Mesothelial cell of epicardium (in vitro differentiated cells): ENCODE measurements at places on chromosomes 16 and 17.
A peak's percentile ranks its signal among the peaks of the same experiment; 100 is the strongest.

DNA sequence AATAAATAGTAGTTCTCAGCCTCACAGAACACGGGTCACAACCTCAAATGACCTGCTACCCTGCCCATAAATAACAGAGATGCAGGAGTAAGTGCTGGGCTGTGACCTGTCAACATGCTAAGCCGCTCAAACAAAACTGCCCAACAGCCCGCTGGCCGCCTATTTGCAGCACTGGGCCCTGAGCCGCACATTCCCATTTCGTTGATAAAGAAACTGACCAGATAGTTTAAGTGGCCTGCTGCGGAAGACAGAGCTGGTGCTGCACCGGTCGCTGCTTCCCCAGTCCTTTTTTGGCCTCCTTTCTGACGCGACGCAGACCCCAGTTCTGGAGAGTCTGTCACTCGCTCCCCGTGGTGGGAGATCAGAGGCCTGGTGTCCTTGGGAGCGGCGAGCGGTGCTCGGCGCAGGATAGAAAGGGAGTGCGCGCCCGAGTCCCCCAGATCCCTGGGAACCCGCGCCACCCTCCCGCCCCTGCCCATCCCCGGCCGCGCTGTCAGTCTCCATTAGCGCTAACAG, 349 bp upstream of the SLC6A2 start:
- peaks cover 52% of the 10 kb centered on the region for H3K27me3 ChIP-seq
- no peak overlapping the region for H3K4me3 ChIP-seq
- no peak for DNase-seq
- H3K27ac ChIP-seq, result no peak overlapping the region

GRCh38 chr17:60766778-60767190, 89.1 kb downstream of the BCAS3 start:
- H3K27me3 ChIP-seq, result no peaks in the 10 kb centered on the region
- no peak overlapping the region for H3K27ac ChIP-seq
- no peak for DNase-seq
- H3K36me3 ChIP-seq, result peaks cover 27% of the 10 kb centered on the region
- H3K4me3 ChIP-seq, result no peak overlapping the region
- no peaks in the 10 kb centered on the region for H3K4me1 ChIP-seq

GRCh38 chr16:2910441-2910969, 1.2 kb upstream of the FLYWCH1 start:
- peaks cover 4% of the 10 kb centered on the region for H3K36me3 ChIP-seq
- no peak overlapping the region for H3K27ac ChIP-seq
- H3K4me3 ChIP-seq, result peak overlapping the region; percentile 77
- no peaks in the 10 kb centered on the region for H3K27me3 ChIP-seq

DNA sequence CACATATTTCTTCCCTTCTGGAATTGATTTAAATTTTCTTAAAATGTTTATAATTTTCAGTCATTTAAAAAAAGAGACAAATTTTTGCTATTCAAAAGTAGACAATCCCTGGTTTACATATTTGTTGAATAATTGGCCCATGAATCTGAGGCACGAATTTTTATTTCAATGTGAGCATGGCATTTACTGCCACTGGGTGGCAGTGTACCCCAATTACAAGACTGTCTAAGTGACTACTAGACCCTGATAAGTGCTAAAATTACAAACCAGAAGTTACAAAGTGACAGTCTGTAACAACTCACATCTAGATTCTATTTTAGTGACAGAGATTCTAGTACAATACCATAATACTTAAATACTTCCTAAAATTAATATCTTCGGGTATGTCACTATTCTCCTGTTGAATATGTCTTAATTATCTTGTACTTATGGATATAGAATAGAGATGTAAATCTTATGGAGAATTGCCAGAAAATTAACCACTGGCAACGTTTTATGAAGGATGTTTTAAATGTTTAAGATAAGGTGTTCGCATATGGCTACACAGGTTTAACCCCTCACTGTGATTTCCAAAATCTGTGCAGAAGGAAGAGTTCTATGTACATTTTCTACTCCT, 235.8 kb downstream of the MAP2K4 start:
- no peak overlapping the region for H3K4me3 ChIP-seq
- peak; percentile 43 for DNase-seq
- no peak overlapping the region for H3K27ac ChIP-seq
- no peaks in the 10 kb centered on the region for H3K36me3 ChIP-seq
